SIG-M5 (cell line): ENCODE measurements at places on chromosomes 5 and 9.

GRCh38 chr9:4927701-4928100 lies 57.4 kb upstream of the JAK2 start:
- DNase-seq = no peak

DNA sequence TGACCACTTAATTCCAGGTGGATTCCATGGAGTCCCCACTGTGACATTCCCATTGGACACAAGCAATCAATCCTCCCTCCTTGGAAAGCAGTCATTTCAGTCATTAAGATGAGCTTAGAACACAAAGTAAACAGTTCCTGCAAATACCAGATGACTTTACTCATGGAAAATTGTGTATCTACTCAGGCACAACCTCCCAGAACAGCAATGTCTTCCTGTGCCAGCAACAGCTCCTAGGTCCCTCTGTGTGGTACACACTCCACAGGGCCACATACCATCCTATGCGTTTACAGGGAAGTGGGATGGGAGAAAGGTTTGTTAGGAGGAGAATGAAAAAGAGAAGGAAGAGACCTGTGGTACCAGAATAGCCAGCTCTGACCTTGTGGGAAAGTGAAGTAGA lies 53.7 kb downstream of the MTMR12 start:
- DNase-seq = no peak

GRCh38 chr5:138448481-138449398 lies 9.9 kb downstream of the REEP2 start:
- DNase-seq = no peak

GRCh38 chr9:129987047-129987446 lies 55.9 kb downstream of the FNBP1 start:
- no peak for DNase-seq

- DNase-seq = no peak
Measured at GRCh38 chr9:9973062-9973461, 639.7 kb downstream of the PTPRD start.

- DNase-seq = no peak
Measured at GRCh38 chr9:26935847-26936246, 11.2 kb downstream of the PLAA start.

DNA sequence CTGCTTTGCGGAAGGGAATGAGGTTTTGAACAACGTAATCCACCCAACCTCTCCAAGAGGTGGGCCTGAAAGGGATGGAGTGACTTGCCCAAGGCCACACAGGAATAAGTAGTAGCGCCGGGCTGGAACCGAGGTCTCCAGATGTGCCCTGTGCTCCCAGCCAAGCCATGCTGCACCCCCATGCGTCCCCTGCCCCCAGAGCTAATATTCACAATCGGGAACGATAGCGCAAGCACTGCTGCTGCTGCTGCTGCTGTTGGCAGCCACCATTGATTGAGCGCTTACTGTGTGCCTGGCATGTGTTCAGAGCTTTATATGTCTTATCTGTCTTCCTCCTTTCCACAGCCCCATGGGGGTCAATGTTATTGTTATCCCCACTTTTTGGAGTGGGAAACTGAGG lies 43.9 kb downstream of the AMBP start:
- DNase-seq = no peak

GRCh38 chr5:10321882-10322281 lies 14.2 kb upstream of the CMBL start:
- no peak for DNase-seq

- DNase-seq = no peak
Measured at GRCh38 chr9:114861922-114862605, 56.2 kb upstream of the TNFSF15 start.

DNA sequence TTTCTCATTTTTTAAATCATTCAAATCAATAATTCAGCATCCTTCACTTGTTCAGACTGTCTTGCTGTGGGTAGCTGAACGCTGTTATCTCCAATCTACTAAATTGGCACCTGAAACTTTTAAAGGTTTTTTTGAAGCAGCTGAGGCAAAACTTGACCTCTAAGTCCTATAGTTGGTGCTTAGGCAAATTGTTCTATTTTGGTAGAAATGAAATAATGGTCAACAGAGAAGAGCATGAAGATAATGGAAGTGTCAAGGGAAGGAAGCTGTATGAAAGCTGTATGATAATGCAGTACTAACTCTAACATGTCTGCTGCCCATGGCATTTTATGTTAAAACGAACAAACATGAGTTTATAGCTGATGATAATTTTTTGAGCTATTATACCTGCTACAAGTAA lies 138.0 kb downstream of the GDNF start:
- DNase-seq = no peak

- DNase-seq = peak; percentile 31
Measured at GRCh38 chr5:116076496-116076895, 8.3 kb upstream of the COMMD10 start.

GRCh38 chr5:170477906-170478305 lies 25.9 kb upstream of the KCNIP1 start:
- DNase-seq = no peak

DNA sequence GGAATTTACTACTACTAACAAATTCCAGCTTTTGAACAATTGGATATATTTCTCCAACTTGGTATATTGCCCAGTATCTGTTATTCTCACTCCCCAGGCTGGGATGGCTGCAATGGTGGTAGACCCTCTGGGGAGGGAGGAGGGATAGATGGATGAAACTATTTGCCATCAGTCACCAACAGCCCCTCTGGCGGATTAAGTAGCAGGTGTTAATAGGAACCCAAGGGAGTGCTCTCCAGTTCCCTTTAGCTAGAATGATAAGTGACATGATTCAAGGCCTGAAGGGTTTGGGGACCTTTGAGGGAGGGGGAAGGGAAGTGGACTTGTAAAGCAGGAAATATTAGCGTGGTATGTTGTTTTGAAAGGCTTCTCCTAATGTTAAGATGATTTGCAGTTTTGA lies 824.0 kb upstream of the ARRDC3 start:
- no peak for DNase-seq

- DNase-seq = no peak
Measured at GRCh38 chr9:93667627-93668026, 91.2 kb downstream of the PHF2 start.

- no peak for DNase-seq
Measured at GRCh38 chr9:9612270-9612669, 1000.5 kb downstream of the PTPRD start.

DNA sequence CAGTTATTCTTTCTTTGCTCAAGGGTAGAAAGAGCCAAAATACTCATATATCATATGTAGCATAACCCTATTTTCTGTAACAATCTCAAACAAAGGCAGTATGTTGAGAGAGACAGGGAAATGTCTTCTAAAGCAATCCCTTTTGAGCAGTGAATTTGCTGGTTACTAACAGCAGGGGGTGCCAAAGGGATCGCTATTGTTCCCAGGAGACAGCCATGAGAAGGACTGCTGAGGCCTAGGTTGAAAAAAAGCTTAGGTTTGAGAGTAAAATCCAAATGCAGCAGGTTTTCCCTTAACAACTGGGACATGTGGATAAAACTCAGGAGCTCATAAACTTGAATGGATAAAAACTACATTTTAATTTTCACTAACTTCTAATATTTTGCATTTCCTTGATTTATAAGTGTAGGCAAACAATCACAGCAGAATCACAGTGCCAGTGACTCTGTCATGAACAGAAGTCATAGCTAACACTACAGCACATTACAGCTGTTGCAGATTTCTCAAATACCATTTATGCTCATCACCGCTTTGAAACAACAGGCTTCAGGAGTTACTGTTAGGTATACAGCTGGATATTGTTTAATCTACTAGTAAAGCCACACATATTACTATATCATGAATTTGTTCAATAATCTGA lies 148.4 kb downstream of the MAPKAP1 start:
- DNase-seq = no peak

DNA sequence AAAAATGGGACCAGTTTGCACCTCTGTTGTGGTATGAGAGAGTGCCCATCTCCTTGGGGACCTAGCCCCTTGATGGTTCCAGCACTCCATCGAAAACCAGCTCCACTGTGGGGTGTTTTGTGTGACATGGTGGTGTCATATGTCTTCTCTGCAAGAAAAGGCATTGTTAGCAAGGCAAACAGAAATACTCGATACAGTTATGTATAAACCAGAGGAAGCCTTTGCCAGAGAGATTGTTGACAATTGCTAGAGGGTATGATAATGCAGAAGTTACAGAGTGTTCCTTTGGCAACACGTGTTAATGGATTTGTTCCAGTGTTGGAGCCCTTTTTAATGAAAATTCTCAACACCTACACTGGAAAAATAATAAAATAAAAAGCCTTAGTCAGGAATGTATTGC lies 270.4 kb upstream of the DMRT1 start:
- DNase-seq = no peak

- DNase-seq = no peak
Measured at GRCh38 chr5:143542798-143543144, 139.3 kb upstream of the NR3C1 start.

DNA sequence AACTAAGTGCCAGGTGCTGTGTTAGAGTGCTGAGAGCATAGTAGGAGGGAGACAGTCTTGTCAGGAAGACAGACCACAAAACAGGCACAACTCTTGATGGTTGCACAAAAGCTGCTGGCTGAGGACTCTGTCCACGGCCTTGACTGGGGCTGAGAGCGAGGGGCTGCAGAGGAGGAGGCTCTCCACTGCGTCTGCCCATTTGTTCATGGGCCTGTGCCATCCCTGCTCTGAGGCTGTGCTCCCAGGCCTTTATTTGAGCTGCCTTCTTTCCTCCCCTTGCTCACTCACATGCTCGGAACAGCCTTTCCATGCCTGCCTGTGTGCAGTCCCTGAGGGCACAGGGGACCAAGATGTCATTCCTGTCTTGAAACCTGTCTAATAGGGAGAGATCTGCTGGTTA lies 147.8 kb downstream of the CACNA1B start:
- no peak for DNase-seq

DNA sequence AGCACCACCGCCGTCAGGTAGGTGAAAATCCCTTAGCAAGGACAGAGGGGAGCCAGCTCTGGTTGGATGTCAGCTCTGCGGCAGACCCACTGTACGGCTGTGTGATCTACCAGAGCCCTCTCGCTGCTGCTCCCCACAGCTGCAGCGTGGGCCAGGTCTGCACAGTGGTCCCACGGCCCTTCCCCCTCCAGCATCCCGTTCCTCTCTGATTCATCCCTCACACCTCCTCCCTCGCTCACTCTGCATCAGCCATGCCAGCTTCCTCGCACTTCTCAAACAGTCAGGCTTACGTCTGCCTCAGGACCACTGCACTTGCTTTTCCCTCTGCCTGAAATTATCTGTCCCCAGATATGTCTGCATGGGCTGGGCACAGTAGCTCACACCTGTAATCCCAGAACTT lies 26.6 kb upstream of the CFAP157 start:
- DNase-seq = no peak

DNA sequence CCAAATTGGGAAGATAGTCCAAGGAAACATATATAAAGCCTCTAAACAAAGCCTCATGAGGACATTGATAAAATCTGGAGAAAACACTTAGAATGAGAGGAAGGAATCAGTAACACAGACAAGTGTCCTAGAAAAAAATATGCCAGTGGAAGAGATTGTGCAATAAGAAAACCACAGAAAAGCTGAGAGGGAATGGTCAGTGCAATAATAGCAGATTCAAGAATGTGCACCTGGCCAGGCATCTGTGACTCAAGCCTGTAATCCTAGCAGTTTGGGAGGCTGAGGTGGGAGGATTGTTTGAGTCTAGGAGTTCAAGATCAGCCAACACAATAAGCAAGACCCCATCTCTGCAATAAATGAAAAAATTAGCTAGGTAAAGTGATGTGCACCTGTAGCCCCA lies 691.2 kb upstream of the CDH6 start:
- DNase-seq = no peak

DNA sequence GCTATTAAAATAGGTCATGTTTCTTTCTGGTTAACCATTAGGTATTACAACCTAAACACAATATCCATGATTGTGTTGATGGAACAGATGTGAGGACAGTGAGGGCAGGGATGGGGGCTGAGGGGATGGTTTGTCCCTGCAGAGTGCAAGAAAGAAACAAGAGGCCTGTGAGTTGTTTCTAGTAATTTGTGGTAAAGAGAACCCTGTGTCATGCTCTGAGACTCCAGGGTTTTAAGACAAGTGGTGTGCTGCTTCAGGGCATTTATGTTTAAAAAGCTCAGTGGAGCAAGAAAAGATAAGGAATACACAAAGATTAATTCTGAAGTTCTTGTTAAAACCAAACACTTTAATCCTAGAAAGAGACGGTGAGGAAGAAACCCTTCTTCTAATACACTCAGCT lies 656.5 kb downstream of the TLE1 start:
- DNase-seq = no peak

DNA sequence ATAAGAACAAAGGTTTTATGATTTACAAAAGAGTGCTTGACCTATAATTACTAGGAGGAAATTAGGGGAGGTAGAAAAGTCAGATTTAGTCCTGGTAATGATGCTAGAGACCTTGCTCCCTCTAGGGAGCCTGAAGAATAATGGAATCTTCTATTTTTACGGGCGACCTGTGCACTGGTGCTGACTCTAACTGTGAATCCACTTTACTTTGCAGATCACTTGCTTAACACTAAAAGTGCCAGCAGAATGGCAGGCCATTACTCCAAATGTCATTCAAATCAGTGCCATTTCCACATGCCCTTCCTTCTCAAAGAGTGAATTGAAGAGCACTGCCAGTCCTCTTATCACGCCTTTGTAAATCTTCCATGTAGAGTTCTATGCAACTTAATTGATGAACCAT lies 359.4 kb upstream of the ARRDC3 start:
- DNase-seq = no peak

DNA sequence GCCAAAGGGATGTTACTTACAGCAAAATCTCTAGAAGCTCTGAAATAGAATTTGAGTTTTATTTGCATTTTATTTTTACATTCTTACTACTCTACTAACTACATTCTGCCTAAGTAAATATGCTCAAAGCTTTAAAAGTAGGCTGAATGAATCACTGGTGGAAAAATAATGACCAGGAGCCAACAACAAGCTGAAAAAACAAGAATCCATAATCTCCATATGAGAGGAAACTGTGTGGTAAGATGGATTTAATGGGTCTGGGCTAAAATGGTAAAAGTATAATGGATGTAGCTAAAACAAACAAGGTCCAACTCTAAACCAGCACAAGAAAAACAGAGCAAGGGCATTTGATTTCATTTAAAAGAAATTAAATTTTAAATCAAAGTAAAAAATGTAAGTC lies 525.8 kb upstream of the FTMT start:
- no peak for DNase-seq

DNA sequence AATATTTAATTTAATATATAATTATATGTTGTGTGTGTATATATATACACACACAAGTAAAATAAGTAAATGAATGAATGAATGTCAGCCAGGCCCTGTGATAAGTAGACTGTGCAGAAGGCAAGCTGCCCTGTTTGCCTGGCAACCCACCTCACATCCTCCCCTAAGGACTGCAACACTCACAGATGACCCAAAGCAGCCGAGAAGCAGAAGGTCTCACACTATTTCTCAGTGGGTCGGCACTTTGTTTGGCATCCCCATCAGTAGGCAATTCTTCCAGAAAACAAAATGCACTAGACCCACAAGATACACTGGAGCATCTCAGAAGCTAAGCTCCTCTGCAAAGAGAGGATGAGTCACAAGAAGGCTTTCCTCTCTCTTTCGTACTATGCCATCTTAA lies 152.1 kb upstream of the GRAMD2B start:
- DNase-seq = no peak

DNA sequence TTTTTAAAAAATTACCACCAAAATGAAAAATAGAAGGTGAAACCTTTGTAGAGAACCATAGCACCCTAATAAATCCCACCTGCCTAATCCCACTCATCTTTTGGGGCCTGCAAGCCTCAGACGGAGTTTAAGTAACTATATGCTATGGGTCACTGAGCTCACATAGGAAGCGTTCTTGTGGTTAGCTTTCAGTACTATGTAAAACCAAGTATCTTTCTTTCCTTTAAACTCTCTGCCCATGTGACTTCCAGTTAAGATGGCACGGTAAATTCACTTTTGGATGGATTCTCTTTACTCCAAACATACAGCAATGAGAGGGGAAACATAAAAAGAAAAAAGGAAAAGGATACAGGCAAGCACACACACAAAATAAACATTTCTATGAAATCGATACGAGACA lies 50.9 kb downstream of the FANCC start:
- DNase-seq = no peak
